HS-5 (cell line): ENCODE measurements at places on chromosomes 12 and 14.

GRCh38 chr14:93997082-93997481, at the start of gene CCDC197:
Gene CCDC197, plus strand, starts transcription at chr14:93997301. Its CDS starts 831 bp downstream, at chr14:93998132.
- no peak for DNase-seq

- DNase-seq = no peak
Observed at GRCh38 chr12:93704122-93704521, 26.9 kb downstream of the CRADD start.

GRCh38 chr14:103204852-103205540, 81.7 kb downstream of the TNFAIP2 start:
- DNase-seq = no peak

DNA sequence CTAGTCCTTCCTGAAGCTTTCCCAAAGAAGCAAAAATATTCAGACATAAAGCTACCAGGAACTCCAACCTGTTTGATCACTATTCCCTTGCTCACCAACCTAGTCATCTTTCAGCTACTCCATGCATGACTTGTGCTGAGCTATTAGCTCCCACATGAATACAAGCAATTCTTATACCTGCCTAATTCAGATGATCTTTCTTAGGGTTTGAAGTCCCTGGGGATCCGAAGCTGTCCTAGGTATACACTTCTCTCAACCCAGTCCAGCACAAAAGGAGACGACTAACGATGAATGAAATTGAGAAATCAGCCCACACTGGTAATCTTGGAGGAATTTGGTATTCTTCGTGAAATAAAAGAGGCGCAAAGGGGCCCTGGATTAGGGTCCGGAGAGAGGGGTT, 631 bp upstream of the PTGR2 start:
- no peak for DNase-seq

DNA sequence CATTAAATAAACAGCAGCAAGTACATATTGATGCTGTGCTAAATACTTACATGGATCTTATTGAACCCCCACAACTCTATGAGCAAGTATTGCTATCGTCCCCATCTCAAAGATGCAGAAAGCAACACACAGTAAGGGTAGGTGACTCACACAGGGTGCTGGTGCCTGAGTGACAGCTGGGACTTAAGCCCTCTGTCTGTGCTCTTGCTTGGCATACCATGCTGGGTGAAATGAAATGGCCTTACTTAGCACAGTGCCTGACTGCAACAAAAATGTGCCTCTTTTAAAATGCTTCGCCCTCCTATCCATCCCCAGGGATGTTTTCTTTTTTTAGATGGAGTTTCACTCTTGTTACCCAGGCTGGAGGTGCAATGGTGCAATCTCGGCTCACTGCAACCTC, 788 bp downstream of the TEX52 start:
- no peak for DNase-seq

DNA sequence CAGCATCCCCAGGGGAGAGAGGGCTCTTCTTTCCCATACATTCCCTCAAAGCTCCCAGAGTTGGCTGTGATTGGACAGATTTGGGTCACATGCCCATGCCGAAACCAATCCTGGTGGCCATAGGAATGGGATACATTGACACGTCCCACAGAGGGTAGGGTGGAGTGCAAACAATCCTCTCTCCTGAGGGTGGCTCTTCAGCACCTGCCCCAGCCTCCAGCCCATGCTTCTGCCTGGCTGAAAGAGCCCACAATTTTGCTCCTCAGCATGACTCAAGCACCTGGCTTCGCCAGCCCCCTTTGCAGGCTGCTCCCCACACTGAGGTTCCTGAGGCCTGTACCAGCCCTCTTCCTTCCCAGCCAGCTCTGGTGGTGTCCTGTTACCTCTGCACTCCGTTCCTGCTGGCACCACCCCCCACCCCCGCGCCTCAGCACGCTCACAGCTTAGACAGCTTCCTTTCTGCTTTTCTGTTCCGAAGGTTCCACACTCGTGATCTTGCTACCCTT, 71.7 kb downstream of the CCDC92 start:
- no peak for DNase-seq

- no peak for DNase-seq
Observed at GRCh38 chr14:27391331-27391730, 793.5 kb upstream of the NOVA1 start.

GRCh38 chr14:101815994-101816393, 54.5 kb downstream of the PPP2R5C start:
- no peak for DNase-seq

GRCh38 chr12:26426652-26427051, 231.3 kb downstream of the SSPN start:
- DNase-seq = no peak

DNA sequence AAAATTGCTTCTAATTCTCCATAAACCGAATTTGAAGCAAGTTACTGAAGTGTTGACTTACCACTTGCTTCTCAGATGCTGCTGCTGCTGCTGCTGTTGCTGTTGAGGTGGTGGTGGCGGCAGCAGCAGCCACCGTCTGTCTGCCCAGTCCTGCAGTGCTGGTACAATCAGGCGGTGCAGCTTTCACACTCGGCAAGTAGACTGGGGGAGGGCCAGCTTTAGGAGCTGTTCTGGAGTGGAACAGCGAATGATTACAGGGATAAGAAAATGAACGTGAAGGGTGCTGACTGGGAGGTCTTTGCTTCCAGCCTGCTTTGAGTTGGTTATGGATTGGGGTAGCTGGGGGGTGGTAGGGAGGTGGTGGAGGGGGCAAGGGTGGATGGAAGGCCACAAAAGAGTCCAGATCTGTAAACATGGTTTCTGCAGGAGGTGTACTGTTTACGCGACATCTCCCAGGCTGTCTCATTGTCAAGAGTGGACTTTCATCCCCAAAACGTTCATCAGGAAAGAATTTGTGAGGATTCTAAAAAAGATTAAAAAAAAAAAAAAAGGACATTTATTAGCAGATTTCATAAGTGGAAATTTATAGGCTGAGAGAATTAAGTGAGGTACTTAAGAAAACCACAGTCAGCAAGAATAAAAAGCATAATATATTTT, 38.8 kb downstream of the UBR7 start:
- DNase-seq = no peak

DNA sequence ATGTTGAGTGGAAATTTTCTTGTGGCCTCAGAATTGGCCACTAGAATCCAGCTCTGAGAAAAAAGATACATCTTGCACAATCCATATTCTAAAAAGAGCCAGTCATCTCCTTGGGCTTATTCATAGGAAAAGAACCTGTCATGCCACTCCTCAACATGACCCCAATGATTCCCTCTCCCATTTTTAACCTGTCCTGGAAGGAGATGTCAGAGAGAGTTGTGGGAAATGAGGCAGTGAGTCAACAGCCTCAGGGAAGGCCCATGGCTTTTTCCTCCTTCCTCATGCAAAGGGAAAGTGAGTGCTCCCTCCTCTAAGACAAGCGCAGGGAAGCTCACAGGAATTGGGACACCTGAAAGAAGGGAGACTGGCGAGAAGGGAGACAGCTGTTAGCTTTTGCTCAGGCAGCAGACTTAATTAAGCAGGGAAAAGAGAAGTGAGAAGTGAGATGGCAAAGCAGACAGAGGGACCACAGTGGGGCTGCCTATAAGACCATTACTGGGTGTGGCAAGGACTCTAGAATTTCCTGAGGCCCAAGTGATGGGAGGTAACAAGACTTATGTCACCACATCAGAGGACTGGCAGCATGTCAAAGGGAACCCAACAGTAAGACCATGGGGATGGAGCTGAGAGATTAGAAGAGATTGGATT, 10.2 kb upstream of the DHRS7 start:
- no peak for DNase-seq
